ENCODE measurements at places on chromosomes 12 and 14.

- DNase-seq = no peak
Measured at GRCh38 chr12:12975322-12976077, 23.5 kb upstream of the GPRC5D start.

- DNase-seq = no peak
Measured at GRCh38 chr12:31523306-31523705, 67.6 kb downstream of the DENND5B start.

GRCh38 chr14:31937730-31938346, 139.3 kb upstream of the ARHGAP5 start:
- DNase-seq = no peak

DNA sequence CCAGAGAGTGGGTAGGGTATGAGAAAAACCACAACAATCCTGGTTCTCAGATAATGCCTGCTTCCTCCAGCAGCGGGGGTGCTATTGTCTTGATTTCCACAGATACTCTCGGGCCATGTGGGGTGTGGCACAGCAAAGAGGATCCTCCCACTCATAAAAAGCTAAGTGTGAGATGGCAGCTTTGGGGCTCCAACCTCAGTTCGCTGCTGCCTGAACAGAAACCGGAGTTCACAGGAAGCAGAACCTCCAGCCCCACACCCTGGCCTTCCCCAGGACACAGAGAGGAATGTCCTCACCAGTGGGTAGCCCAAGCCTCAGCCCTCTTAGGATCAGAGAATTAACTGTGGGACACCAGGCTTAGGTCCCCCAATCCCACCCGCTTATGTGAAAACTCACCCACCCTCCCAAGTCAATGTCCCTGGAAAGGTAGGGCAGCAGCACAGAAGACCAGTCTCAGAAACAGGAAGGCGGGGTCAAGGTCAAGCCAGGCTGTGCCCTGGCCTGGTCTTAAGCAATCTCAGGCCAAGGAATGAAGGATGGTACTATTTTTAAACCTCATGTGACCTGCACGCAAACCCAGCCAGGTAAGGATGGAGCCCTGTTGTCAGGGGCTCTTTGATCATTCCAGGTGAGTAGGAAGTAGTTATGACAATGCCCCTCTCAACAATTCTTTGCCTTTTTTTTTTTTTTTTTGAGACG, 9.0 kb downstream of the KCTD10 start:
- DNase-seq = no peak

Measured in NCI-H1694 (cell line).